Fibroblast of skin of left biceps (primary cell): ENCODE measurements at places on chromosomes 11 and 22.

DNA sequence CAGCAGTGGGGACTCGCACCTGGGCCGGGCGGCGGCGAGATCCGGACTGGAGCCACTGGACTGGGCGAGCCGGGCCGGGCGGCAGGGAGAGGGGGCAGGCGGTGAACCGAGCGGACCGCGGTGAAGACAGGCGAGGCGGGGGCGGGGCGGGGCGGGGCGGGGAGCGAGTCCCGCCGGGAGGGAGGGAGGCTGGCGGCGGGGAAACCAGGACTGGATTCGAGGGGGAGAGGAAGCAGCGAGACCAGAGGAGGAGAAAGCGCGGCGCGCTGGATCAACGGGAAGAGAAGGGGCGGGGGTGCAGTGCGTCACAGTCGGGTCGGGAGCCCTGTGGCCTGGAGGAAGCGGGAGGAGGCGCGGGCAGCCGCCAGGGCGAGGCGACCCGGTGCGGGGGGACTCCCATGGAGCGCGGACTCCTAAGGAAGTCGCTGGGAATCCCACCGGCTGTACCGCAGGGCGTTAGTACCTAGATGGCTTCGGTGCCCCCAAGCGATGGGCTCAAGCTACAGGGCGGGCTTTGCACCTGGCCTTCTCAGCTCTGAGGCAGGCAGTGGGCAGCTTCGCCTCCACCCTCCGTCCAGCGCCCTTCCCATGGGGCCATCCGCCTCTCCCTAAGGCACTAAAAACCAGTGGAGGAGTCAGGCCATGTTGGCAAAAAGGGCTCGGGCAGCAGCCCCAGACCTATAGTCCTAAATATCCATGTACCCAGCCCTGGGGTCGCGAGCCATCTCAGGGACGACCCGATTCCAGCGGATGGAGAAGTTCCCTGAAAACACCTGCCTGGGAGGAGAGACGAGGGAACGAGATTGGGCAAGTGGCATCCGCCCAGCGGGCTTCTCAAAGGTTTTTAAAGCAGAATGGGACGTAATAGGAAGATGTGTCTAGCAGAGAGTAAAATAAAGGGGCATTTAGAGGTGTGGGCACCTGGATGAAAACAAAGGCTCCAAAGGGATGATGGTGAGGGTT lies at the start of gene TMEM121B:
TSS of gene TMEM121B (minus strand) at position 128 of the 963 bp plus-strand sequence. CDS start 233 bp downstream, outside the sequence.
- no peak for DNase-seq

- no peak for DNase-seq
Observed at GRCh38 chr11:94895451-94895850, 77.9 kb downstream of the CWC15 start.

GRCh38 chr11:1192741-1193325 lies 30.0 kb upstream of the MUC5B start:
- no peak for DNase-seq

GRCh38 chr11:2518983-2519340 lies 74.2 kb downstream of the KCNQ1 start:
- no peak for DNase-seq

DNA sequence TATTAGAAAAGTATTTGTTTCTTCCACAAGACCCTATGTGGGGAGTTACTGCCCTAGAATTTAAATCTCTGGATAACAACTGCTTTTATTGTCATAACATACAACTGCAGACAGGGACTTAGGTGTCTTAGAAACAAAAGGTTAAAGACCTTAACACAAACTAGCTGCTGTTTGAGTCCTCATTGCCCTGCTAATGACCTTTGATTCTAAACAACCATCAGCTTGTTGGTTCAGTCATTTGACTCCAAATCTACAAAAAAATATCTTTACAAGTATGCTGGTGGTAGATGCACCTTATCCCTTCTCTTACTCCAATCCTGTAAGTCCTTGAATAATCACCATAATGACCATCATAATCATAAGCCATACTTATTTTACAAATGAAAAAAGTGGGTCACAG lies 377.4 kb upstream of the PITPNB start:
- no peak for DNase-seq

DNA sequence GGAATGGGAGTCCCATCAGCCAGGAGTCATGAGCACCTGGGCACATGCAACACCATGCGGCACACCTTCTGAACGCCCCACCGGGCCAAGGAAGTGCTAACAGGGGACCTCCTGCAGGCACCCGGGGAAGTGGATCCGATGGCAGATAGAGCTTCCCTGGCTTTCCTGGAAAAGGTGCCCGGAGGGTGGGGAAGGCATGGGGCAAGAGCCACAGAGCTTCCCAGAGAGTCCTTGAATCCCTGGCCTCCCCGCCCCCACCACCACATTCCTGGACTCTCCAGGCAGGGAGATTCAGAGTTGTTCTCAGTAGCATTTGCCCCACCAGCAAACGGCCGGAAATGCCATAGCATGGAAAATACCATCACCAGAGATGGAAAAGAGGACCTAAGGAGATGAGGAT lies 8.3 kb downstream of the TRIM29 start:
- DNase-seq: no peak

DNA sequence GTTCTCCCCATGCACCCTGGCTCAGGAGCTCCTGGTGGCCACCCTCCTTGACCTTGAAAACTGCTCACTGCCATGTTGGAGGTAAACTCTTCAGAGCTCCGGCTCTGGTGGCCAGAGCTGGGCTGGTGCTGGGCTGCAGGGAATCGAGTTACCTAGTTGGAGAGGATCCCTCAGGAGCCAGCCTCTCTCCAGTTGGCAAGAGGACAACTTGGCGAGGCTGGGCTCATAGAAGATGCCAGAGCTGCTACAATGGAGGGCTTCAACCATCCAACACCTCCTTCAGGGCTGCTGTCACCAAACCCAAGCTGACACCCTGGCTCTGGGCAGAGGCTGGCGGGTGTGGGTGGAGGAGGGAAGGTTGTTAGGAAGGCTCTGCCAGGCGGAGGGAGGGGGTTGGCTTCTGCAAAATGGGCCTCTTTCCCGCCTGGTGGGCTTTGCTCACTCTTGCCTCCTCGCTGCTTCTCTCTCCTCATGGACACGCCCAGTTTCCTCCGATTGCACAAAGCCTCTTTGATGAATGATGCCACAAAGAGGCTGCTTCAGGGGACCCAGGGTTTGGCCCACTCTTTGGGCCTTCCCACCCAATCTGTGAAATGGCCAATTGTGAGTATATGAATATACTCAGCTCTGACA lies 53.1 kb downstream of the THAP12 start:
- DNase-seq: no peak
